ENCODE measurements at places on chromosomes 12 and 14.

- DNase-seq: no peak
Measured at GRCh38 chr12:68332728-68333630, 817 bp upstream of the MDM1 start.

DNA sequence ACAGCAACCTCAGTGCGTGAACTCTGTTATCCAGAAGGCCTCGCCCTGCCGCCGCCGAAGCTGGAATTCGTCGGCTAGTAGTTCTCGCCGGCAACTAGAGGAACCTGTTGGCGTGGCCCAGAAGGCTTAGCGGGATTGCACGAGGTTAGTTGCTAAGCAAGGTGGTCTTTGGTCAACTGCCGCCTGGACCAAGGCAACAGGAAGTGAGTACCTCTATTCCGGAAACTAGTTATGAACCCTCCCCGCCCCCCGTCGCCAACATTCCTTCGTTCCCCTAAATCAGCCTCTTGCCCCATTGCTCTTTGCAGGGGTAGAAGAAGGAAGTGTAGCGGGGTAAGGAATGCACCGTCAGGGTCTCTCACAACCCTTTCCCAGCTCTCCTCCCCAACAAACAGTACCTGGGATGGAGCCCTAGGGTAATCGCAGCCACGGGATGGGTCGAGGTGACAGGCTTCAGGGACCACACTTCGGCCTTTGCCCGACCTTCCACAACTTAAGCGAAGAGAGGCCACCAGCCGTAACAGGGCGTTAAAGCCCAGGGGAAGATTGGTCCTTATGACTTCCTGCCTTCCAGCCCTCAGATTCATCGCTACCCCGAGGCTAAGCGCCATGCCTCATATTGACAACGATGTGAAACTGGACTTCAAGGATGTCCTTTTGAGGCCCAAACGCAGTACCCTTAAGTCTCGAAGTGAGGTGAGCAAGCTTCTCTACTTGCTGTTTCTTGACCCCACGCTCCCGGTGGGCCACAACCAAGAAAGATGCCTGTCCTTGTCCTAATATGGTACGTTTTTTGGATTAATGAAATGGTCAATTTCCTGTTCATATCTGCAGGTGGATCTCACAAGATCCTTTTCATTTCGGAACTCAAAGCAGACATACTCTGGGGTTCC, at the start of gene GMPR2:
GMPR2 (plus strand) TSS at position 285 of the 893 bp plus-strand sequence; CDS start at position 610, 325 bp downstream.
- DNase-seq: no peak

DNA sequence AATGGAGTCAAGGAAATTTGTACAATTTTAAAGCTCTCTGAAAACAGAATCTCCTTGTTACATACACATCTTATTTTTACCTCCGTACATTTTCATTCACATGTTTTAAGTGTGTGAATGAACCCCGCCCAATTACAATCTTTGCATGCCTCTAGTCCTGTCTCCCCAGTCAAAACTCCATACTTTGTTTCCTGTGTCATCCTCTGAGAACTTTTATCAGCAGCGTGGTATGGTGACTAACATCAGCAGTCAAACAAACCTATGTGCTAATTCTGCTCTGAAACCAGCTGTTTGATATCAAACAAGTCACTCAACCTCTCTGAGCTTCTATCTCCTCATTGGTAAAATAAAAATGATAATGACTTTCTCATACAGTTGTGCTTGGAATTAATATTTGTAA, 15.8 kb upstream of the ERGIC2 start:
- no peak for DNase-seq

DNA sequence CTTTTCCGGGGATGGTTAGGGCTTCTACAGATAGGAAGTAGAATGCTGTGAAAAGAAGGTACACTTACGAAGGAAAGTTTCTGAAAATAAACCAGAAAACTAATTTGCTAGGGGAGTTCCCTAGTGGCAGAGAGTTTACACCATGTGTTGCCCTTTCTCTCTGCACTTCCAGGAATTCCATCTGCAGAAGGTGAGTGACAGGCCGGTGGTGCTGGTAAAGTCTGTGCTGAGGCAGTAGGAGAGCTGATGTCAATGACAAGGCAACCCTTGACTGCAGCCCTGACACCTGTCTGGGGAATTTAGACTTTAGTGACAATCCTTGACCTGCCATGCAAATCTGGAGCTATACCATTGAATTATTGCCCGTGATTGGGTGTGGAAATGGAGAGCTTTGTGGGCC, 687.8 kb downstream of the NRXN3 start:
- DNase-seq: no peak

- no peak for DNase-seq
Measured at GRCh38 chr14:85325134-85326017, 204.6 kb upstream of the FLRT2 start.

- no peak for DNase-seq
Measured at GRCh38 chr12:123038966-123039365, 58.5 kb downstream of the ARL6IP4 start.

DNA sequence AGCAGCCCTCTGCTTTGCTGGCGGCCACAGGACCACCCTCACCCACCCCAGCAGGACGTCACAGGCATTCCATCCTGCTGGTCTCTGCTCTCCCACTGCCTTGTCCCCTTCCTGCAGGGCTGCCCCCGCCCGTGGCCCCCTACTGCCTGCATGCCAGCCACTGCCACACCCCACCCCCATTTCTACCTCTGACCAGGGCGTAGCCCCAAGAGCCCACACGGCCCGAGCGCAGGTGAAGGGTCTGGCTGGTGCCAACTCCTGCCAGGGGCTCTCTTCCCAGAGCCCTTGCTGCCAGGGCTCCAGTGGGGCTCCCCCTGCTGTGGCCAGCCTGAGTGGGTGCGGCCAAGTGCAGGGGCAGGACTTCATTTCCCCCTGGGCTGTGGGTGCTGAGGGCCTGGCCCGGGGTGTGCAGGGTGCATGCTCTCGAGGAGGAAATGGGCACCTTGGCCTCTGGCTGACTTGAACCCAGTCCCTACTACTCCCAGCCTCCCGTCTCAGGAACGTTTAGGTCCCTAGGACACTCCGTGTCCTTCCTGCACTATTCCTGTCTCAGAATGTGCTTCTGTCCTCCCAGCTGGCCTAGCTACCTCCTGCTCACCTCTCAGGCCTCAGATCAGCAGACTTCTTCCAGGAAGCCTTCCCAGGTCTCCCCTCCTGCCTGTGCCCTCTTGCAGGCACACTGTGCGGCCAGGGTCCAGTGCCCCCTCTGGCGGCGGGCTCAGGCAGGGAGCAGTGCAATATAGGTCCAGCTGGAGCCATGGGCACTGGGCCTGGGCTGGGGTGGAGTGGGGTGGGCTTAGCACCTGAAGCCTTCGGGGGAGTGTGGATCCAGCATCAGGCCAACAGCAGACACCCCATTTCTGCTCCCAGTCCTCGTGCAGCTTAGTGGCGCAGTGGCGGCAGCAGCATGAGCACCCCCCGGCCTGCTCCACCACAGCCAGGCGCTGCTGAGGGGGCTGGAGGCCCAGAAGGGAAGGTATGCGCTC, 1.4 kb downstream of the LBHD2 start:
- no peak for DNase-seq

DNA sequence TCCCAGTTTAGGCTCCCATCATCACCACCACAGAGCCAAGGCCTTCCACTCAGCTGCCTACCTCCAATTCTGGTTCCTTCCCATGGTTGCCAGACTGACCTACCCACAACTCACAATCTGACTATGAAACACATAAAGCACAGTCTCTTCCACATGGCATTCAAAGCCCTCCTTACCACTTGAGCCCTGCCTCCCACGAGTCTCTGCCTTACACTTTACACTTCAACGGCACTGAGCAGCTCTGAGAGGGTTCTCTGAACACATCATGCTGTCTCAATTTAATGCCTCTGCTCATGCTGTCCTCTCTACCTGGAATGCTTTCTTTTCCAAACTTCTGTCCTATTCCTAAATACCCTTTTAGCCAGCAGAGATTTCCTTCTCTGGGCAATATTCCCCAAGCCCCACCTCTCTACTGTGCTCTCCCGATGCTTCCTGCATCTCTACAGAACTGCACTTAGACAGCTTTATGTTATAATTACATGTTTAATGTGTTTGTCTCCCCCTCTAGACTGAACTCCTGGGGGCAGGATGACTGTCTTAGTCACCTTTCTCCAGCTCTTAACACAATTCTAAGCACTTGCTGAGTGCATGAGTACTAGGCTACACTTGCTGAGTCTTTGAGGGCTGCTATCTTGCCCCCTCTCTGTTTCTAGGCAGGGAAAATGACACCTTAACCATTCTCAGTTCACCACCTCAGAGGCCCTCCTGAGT, 23.5 kb downstream of the FMNL3 start:
- DNase-seq: no peak

GRCh38 chr14:106129274-106129673, 602.9 kb downstream of the TMEM121 start:
- no peak for DNase-seq

DNA sequence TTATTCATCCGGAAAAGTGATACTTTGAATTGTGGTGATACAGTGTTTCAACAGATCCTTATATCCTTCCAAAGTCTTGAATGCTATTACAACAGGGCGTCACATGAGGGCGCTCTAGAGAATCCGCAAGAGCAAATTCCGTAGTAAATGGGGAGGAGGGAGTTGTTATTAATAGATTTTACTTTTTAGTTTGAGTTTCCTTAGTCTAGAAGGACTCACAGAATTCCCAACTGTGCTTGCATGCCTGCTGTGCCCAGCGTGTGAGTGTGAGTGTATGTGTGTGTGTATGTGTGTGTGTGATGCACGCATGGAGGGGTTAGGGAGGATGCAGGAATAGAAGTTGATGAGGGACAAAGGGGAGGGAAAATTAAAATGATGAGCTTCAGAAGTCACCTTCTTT, 375.3 kb downstream of the C12orf75 start:
- no peak for DNase-seq

DNA sequence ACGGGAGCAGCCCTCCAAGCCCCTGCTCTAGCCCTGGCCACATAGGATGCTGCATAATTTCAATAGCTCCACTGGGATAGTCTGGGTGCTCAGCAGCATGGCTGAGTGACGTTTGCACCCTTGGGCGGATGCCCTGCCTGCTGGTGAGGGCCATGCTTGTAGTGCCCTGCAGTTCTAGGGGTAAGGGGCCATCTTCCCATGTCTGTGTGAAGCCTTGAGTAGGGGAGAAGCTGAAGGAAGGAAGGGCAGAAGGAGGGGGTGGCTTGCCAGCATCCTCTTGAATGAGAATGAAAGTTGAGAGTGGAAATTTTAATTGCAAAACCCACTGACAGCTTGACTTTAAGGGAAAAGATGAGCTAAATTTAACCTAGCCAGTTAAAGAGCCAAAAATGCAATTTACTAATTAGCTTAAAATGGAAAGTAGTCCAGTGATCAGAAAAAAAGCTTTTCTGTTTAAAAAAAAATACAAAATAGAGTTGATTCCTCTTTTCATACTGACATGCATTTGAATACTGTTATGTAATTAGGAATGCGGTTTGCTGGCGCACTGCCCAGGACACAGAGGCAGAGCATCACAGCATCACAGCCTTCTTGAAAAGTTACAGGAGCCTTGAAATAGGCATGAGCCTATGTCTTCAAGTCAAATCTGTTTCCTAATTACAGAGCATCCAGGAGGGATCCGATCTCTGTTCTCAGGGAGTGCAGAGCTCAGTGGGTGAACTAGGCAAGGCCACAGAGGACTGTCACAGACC, 18.5 kb upstream of the EML1 start:
- no peak for DNase-seq
